ENCODE measurements at places on chromosomes 7 and 10.

- DNase-seq: no peak
These were observed 35.4 kb downstream of the RGS10 start for GRCh38 chr10:119507115-119507514.

- no peak for DNase-seq
These were observed 153.9 kb downstream of the AGMO start for GRCh38 chr7:15407910-15408309.

DNA sequence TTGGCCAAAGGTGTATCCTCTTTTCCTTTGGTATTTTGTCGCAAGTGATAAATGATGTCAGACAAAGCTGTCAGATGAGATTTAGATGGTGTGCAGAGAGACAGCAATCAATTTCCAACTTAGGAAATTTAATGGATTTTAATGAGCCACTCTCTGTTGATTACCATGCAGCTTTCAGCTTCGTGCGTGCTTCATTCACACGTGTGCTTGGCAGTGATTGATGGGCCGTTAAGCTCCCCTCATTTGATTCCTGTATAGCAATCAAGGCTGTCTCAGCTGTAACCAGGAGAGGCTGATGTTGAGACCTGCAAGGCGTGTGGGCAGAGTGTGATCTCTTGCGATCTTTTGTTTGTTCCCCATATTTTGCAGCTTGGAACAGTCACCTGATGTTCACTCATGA, 439.6 kb downstream of the CALN1 start:
- DNase-seq: no peak

- no peak for DNase-seq
These were observed 68.1 kb upstream of the ITPRID1 start for GRCh38 chr7:31445686-31446355.

DNA sequence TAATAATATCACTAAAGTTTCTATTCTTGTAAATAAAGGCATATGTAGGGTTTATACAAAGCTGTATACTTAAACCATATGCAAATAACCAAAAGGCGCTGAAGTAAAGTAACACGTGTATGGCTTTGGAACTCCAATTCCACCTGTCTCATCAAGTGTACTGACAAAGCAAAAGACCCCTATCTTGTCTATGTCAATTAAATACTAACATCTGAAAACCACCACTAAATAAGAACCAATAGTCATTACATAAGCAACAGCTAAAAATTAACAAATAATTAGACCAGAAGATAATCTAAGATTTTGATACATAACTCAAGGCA, 93.9 kb downstream of the KMT2C start:
- DNase-seq: no peak

GRCh38 chr10:80276335-80276734, 13.1 kb downstream of the MAT1A start:
- DNase-seq: no peak

DNA sequence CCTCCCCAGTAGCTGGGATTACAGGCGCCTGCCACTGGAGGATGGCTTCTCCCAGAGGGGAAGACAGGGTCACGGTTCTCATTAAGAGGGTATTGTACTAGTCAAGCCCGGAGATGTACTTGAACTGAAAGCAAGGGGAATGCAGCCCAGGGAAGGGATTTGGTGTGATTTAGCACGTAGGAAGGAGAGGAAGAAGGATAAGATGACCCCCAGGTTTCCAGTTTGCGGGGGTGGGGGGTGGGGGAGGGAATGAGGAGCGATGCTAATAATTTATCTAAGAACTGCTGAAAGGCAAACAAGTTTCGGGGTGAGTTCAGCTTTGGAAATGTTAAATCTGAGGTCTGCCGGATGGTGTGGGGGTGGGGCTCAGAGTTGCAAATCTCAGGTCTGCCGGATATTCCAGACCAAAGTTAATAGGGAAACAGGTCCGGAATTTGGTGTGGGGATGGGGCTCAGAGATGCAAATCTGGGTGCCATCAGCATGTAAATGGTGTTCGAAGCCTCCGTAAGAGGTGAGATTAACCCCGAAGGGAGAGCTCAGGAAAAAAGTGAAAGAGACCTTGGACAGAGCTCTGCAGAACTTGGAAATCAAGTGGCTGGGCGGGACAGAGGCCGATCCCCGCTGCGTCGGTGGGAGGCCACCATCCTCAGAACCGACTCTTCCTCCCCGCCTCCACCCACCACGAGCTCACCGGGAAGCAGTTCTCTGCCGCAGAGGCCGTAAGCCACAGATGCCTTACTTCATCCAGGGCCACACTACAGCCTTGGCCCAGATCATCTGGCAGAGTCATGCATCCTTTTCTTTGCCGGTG, 1.6 kb upstream of the SEPHS1 start:
- peak; percentile 40 for DNase-seq

DNA sequence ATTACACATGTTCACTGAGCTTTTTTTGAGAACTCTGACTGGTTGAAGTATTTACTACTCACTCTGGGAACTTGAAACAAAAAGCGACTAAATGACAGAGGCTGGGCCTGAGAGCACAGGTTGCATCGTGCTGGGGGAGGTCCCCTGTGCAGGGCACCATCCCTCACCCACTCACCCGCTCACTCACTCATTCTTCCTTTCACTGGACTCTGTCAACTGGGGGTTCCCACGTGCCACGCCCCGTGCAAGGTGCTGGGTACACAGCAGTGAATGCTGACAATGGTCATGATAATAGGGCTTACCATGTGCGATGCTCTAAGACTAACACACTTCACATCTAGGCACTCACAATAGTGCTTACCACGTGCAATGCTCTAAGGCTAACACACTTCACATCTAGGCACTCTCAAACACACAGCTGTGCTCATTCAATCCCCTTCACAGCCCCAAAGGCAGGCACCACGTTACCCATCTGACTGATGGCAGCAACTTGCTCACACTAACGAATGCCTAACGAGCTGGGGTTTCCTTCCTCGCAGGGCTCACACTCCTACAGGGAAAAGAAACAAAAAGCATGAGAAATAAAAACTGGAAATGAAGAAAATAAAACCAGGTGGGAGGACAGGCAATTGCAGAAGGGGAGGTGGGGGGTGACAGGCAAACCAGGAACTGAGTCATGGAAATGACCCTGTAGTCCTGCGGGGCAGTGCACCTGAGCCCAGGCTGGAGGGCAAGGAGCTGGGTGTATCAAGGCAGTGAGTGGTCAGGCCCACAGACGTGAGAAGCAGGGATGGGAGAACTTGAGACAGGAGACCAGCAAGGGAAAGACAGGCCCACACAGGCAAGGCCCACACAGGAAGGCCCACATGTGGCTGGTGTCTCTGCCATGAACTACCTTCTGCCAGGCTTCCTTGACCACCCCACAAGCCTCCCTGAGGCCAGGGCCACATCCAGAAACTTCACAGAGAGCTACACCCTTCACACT, 147.0 kb upstream of the FAM20C start:
- no peak for DNase-seq

- DNase-seq: no peak
These were observed 20.6 kb upstream of the ADAMTS14 start for GRCh38 chr10:70651661-70652060.

GRCh38 chr7:137484326-137484725, 140.8 kb upstream of the PTN start:
- no peak for DNase-seq

DNA sequence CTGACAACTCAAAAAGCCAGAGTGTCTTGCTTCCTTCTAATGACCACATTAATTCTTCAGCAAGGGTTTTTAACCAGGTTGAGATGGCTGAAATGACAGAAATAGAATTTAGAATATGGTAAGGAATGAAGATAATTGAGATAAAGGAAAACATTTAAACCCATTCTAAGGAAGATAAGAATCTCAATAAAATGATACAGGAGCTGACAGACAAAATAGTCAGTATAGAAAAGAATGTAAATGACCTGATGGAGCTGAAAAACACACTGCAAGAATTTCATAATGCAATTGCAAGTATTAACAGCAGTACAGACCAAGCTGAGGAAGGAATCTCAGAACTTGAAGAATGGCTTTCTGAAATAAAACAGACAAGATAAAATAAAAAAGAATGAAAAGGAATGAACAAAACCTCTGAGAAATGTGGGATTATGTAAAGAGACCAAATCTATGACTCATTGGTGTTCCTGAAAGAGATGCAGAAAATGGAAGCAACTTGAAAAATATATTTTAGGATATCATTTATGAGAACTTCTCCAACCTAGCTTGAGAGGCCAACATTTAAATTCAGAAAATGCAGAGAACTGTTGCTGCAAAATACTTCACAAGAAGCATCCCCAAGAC, 87.1 kb downstream of the SAMD9 start:
- DNase-seq: no peak

- peak; percentile 22 for DNase-seq
These were observed 11.5 kb upstream of the KLRG2 start for GRCh38 chr7:139494835-139495579.

- DNase-seq: no peak
These were observed 108.1 kb downstream of the ITGB8 start for GRCh38 chr7:20438694-20439376.

DNA sequence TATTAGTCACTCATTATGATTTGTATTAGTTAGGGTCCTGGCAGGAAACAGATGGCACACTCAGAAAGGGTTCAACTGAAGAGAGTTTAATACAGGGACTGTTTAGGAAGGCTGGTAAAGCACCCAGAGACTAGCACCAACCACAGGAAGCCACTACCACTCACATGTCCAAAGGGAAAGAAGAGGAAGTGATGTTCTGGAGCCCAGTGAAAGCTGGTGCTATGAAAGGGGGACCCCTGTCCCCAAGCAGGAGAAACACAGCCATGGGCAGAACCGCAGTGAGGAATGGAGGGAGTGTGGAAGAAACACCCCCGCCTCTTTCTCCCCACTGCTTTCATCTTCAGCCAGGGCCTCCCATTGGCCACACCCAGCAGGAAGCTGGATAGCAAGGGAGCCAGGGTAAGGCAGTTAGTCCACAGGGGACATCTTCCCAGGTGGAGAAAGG, 3.2 kb upstream of the VSIR start:
- no peak for DNase-seq

- DNase-seq: no peak
These were observed 51.6 kb upstream of the ARL4A start for GRCh38 chr7:12635830-12636229.

DNA sequence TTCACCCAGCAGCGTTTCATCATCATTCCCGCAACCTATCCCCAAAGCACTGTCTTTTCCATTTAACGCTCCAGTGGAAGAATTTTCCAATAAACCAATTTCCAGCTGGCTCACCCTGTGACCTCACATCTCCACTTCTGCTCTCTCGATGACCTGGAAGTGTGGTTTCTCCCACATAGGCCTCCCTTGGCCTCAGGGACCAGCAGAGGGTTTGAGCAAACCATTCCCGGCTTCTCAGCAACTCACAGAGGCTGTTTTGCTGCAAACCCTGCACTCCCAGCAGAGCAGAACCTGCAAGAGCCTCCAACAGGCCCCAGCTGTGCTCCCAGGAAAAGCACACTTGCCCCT, 523.0 kb upstream of the FOXK1 start:
- DNase-seq: no peak

DNA sequence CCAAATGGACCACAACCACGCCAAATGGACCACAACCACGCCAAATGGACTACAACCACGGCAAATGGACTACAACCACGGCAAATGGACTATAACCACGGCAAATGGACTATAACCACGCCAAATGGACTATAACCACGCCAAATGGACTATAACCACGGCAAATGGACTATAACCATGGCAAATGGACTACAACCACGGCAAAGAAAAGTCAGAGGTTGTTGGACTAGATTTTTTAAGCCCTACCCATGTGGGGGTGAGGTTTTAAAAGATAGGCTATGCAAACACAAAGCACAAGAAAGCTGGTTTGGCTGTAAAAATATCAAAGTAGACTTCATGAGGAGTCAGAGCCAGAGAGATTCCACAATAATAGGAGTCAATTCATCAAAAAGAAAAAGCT, 55.8 kb downstream of the NCAPG2 start:
- DNase-seq: no peak

DNA sequence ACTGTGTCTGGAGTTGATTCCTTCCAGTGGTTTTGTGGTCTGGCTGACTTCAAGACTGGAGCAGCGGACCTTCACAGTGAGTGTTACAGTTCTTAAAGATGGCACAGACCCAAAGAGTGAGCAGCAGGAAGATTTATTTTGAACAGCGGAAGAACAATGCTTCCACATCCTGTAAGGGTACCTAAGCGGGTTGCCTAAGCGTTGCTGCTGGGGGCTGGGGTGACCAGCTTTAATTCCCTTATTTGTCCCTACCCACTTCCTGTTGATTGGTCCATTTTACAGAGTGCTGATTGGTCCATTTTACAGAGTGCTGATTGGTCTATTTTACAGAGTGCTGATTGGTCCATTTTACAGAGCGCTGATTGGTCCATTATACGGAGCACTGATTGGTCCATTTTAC, 13.2 kb downstream of the AKR1B15 start:
- no peak for DNase-seq

DNA sequence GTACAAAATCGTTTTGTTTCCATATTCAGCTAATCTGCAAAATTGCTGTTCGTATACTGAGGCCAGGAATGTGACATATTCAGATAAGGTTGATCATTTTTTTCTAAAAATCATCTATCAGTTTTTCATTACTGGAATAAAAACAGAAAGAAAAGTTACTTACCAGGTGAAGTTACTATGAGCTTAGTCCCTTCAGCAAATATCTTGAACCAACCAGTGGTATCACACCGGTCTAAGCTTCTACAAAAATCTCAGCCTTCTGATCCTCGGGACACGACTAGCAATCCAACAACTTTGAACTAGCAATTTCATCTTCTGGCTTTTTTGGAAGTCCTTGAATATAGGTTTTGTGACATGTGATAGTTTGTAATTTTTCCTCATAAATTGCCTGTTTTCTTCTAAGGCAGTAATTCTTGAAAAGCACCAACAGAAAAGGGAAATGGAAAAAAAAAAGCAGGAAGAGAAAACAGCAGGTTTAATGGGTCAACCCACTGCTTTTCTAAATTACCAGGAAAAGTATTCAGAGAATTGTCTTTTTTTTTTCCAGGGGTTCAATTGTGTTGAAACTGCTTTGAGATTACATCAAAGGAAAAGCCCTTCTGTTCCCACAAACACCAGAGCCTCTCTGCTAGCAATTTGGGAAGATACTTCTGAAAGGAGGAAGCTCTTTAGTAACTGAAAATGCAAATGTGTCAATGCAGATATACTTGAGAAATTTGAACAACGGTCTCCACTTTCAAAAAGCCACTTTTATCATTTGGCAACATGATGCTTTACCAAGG, 2.9 kb upstream of the TARP start:
- DNase-seq: no peak

- DNase-seq: no peak
These were observed 204.7 kb downstream of the EBF3 start for GRCh38 chr10:129759214-129760002.

DNA sequence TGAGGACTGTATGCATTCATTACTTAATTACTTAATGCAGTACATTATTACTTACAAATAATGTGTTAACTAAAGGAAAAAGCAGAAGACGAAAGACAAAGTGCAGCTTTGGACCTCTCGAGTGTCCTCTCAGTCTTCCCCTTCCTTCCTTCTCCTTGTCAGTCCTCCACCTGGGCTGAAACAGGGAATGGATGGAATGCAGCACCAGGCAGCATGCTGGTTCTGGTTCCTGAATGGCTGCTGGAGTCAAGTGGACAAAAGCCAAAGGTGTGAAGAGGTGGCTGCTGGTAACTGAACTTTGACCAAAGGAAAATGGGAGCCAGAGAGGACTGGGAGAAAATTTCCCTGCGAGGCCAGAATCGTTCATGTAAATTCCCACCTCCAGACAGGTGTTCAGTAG, 179.5 kb downstream of the GPAM start:
- no peak for DNase-seq

All from activated CD4-positive, alpha-beta T cell treated with anti-CD3 and anti-CD28 coated beads, Interleukin-2, amount 50 U/mL, for 48 hours (primary cell).